ENCODE measurements at places on chromosomes 7 and 10.
A peak's percentile ranks its signal among the peaks of the same experiment; 100 is the strongest.

- DNase-seq: no peak
Measured at GRCh38 chr7:21327422-21328409, 100.2 kb upstream of the SP4 start.

- DNase-seq: no peak
Measured at GRCh38 chr10:49579621-49580020, 30.5 kb upstream of the SLC18A3 start.

DNA sequence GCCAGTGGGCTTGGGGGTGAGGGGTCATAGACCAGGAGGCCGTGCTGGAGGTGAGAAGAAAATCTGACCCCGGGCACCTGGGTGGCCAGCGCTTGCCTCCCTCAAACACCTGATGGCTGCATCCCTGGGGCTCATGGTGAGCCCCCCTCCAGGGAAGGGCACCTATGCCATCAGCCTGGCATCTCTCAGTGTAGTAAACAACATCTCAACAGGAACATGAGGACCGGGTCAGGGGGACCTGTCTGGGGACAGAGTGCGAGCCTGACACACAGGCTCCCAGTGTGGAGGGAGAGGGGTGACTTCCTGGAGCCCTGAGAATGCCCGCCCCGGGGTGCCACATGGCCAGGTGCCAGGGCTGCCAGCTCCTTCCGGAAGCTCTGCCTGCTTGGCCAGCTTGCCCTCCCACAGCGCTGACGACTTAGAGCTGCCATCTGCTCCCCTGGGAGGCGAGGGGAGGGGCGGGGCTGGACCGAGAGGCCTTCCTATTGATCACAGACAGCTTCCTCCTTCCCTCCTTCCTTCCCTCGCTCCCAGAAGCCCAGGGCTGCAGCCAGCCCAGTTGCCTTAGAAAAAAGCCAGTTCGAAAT is 12.3 kb downstream of the STX1A start:
- DNase-seq: peak; percentile 90

- no peak for DNase-seq
Measured at GRCh38 chr10:31071232-31072005, 39.8 kb upstream of the ZNF438 start.

DNA sequence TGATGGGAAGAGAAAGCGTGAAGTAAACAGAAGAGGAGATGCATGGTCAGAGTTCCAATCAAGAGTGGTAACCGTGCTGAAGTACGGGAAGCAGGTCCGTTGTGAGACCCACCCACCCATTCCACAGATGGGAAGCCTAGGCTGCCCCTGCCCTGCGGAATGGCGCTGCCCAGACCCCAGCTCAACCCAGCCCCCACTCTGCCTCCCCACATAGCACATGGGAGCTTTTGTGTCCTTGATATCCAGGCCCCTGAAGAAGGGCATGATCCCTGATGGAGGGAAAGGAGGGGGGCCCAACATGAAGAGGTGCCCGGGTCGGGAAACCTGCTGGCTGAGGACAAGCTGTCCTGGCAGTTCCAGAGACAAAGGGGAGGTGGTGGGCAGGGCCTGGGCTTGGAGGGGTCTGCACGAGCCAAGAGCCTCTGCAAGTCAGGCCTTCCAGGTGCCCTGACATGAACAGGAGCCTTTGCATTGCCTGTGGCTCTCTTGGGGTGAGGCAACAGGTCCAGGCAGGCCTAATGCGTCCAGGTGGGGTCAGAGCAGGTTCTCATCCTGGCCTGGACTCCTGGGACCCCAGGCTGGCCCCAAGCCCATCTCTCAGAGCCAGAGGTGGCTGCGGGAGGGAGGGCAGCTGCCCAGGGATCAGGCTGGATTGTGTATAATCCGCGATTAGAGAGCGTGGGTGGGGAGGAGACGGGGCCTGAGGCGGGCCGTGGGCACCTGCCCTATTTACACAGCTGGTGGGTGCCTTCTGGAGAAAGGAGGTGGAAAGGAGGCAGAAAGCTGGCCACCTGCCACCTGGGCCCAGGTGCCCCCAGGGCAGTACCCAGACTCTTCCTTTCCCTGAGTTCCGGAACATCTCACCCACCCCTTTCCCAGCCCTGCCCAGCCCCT is 23.5 kb downstream of the YKT6 start:
- DNase-seq: peak; percentile 36

- no peak for DNase-seq
Measured at GRCh38 chr7:66894463-66895080, 26.5 kb upstream of the TMEM248 start.

- DNase-seq: no peak
Measured at GRCh38 chr7:29613100-29613499, 49.5 kb downstream of the PRR15 start.

- DNase-seq: no peak
Measured at GRCh38 chr7:11332865-11333228, 359.2 kb downstream of the PHF14 start.

- DNase-seq: no peak
Measured at GRCh38 chr7:127478024-127478355, 85.5 kb upstream of the ZNF800 start.

- no peak for DNase-seq
Measured at GRCh38 chr7:41917-42565, 150.3 kb upstream of the FAM20C start.

- no peak for DNase-seq
Measured at GRCh38 chr10:123147635-123148413, at the start of gene HMX2. HMX2 (plus strand) TSS chr10:123148136; CDS start chr10:123148379, 243 bp downstream.

GRCh38 chr10:29712108-29712507 is 77.3 kb upstream of the SVIL start:
- DNase-seq: peak; percentile 80

GRCh38 chr10:74925708-74926107 is 99.3 kb downstream of the KAT6B start:
- no peak for DNase-seq

DNA sequence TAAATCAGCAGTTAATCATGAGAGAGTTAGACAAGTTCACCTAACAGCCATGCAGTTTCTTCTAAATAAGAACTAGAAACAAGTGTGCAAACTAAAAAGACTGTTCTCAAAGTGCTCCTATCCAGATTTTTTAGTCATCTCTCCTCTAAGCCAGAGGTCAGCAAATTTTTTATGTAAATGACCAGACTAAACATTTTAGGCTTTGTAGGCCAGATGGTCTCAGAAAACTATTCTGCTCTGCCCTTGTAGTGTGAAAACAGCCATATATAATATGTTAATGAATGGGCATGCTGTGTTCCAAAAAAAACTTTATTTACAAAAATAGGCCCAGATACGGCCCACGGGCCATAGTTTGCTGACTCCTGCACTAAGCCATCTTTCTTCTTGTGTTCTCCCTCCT is 263.0 kb upstream of the LRRN3 start:
- DNase-seq: no peak

GRCh38 chr10:77428691-77429395 is 208.8 kb downstream of the KCNMA1 start:
- peak; percentile 48 for DNase-seq

GRCh38 chr10:15141136-15142054 is 27.1 kb downstream of the NMT2 start:
- DNase-seq: no peak

GRCh38 chr7:101950450-101951119 is 133.2 kb downstream of the CUX1 start:
- DNase-seq: no peak

DNA sequence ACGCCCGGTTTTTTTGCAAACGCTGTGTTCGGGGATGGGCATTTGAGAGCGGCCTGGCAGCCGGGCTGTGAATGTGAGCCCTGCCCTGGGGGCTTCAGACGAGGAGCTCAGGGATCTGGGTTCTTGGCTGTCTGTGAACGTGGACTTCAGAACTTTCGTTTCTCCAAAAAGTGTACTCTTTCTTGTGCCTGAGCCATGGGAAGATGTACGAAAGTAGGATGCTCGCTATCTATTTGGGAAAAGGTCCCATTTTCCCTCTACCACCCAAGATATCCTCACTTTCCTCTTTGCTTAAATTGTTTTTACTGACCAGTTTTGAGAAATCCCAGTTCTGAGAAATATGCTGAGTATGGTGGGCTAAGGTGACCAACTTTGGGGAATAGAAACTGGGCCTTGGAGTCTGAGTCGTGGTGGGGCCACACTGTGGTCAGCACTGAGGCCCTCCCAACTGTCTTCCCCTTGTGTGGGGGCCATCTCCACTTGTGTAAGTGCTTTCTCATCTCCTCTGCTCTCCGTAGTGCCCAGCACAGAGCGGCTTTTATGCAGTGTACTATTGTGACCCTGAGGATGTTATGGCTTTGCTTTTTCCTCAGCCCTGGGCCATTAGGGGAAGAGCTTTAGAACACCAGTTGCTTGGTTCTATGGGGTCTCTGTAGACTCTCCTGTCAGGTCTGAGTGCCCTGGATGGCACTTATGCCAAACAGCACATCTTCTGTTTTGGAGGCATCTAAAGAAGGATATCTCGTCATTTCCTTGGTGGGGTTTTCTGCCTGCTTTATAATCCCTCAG is 918 bp downstream of the DBNL start:
- no peak for DNase-seq

DNA sequence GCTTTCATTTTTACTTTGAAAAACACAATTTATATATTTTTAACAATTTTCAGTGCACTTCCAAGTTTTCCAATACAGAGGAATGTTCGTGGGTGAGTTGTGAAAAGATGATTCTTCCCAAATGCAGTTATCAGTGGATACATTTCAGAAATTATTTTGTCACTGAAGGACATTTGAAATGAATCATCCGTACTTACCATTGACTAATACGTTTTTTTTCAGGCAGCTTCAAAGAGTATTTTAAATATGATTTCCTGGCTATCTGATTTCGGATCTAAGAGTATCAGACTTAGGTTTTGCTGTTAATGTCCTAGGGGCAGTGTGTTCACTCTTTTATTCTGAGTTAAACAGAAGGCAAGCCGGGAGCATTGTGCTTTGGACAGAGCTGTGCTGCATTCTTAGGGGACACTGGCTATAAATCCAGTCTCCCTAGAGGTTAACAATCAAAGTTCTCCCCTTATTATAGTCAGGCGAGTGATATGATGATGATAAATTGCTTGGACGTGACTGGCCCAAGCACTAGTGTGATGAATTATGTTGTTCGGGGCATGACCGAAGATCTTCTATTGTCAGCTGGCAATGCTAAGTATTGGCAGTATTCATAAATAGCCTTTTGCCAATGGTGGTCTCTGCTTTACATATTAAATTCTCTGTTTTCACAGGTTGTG is 4.5 kb downstream of the PTER start:
- no peak for DNase-seq

GRCh38 chr10:1377740-1378397 is 321.7 kb downstream of the WDR37 start:
- DNase-seq: no peak

DNA sequence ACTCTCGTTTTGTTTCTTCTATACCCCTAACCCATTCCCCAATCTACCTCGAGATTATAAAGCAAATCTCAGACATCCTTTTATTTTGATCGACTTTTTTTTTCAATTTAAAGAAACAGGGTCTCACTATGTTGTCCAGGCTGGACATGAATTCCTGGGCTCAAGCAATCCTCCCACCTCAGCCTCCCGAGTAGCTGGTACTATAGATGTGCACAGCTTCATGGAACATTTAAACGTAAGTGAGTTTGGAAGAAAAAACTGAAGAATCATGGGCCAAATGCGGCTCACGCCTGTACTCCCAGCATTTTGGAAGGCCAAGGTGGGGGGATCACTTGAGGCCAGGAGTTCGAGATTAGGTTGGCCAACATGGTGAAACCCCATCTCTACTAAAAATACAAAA is 96.0 kb downstream of the UPF2 start:
- DNase-seq: no peak

GRCh38 chr7:96330193-96330592 is 8.3 kb upstream of the SLC25A13 start:
- no peak for DNase-seq

GRCh38 chr7:87213811-87214210 is 5.7 kb downstream of the TMEM243 start:
- DNase-seq: no peak

DNA sequence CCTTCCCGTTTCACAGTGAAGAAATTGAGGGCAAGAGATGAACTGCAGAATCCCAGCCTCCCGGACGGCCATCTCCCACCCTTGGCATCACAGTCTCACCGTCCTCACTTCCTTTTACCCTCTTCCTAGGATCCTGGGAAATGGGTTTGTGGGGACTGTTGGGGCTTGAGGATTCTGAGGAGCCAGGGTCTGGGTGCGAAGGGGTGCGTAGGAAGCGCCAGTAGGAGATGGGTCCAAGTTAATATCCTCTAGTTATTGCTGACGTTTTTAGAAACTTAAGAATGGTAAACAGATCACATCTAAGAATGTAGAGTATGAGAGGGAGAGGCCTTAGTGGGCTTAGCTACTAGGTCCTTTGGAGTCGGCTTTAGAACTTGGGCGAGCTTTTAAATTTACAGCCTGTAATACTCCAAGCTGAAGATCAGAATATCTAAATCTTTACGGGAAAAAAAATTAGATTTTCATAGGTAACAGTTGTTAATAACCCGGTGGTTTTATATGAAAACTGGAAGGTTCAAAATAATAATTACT is 696 bp downstream of the MALSU1 start:
- no peak for DNase-seq

- DNase-seq: no peak
Measured at GRCh38 chr10:117666166-117666565, 123.6 kb downstream of the EMX2 start.

DNA sequence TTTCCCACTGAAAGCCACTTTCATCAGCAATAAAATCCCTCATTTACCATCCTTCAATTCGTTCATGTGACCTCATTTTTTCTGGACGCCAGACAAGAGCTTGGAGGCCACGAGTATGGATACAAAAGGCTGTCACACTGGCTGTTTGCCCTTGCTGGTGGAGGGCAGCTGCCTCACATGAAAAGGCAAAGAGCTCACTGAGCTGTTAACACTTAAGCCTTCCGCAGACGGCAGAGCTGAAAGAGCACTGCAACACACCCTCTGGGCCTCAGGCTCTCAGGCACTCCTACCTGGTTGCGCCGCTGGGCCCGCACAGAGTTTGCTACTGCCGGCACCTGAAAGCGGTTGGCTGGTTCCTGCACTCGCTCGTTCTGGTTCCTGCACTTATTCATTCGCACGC is 193.5 kb downstream of the CFTR start:
- peak; percentile 70 for DNase-seq

DNA sequence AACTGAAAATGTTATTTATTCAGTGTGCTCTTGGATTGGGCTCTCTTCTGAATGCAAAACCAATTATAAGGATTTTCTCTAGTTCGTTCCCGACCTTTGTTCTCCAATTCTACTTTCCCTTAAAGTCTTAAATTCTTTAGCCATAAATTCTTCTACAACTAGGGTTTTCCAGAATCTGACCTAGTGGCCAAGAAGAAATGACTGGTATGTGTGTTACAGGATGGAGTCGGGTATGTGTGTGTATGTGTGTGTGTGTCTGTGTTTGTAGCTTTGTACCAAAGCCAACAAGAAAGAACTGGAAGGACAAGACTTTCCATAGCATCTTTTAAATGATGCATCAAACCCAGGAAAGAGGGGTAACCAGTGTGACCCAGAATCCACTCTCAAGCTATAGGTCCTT is 25.8 kb upstream of the LEP start:
- DNase-seq: no peak
